ENCODE measurements at places on chromosomes 1 and 21.
A peak's percentile ranks its signal among the peaks of the same experiment; 100 is the strongest.

DNA sequence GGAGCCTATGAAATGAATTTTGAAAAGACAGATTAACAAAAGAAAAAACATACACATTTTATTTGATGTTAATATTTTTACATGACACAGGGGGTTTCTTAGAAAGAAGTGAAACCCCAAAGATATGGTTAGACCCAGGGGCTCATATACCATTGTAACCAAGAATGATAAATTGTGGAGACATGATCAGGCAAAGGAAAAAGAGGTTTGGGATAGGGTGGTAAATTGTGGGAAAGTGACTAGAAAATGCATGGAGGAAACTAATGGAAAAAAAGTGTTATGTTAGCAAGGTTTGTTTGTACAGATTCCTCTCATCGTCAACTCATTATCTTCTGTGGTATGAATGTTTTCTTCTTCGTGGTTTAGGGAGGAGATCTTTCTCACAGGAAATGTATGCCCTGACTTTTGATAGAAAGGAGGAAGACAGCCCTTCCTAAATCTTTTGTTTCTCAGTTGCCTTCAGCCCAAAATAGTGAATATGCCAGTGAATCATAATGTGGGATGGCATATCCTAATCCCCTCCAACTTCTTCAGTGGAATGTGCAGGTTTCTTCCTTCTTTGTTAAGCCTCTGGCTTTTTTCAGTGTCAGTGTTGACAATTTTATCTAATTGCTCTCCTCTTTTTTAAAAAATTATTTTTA is 140.4 kb upstream of the UBE2U start:
- DNase-seq = no peak

- no peak for DNase-seq
These were observed 8.3 kb downstream of the NFYC start for GRCh38 chr1:40699787-40700186.

GRCh38 chr1:77739235-77739634 is 20.4 kb downstream of the USP33 start:
- no peak for DNase-seq

GRCh38 chr1:174157157-174157806 is 2.0 kb upstream of the RABGAP1L start:
- no peak for DNase-seq

GRCh38 chr1:206089341-206089740 is 27.8 kb downstream of the AVPR1B start:
- DNase-seq = no peak

GRCh38 chr1:115624859-115625258 is 16.9 kb upstream of the VANGL1 start:
- DNase-seq = no peak

GRCh38 chr1:10553118-10553517 is 78.4 kb downstream of the PEX14 start:
- no peak for DNase-seq

- DNase-seq = no peak
These were observed 19.1 kb downstream of the CD84 start for GRCh38 chr1:160560045-160560705.

GRCh38 chr21:34899760-34900159 is 149.3 kb downstream of the RUNX1 start:
- DNase-seq = no peak

DNA sequence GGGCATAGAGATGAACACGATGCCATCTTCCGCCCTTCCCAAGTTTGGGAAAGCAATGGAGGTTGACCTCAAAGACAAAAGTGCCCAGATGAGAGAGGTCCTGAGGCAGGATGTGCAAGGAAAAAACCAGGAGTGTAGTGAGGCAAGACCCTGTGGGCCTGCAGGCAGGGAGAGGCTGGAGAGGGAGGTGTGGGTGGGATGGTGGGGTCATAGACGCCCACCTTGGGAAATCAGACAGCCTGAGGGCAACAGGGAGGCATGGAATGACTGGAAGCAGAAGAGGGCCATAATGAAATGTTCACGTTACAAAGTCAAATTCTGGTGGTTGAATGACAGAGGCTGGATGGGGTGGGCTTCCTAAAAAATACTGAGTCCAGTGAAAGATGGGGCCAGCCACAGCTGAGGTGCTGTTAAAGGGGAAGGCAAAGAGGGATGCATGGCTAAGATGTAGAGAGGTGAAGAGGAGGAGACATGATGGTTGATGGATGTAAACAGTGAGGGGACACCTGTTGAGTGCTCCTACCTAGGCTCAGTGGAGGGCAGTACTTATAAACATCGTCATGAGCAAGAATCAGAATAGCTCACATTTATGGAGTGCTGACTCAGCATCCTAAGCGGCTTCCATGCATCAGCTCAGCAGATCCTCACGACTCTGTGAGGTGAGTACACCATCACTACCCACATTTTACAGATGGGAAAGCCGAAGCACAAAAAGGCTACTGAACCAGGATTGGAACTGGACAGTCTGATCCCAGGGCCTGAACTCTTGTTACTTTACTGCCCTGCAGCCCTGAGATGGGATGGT is 42.0 kb downstream of the GRIK3 start:
- no peak for DNase-seq

- DNase-seq = no peak
These were observed 63.2 kb upstream of the TMEM51 start for GRCh38 chr1:15090373-15090772.

- DNase-seq = no peak
These were observed 1.2 kb downstream of the KCTD3 start for GRCh38 chr1:215568299-215568692.

- DNase-seq = no peak
These were observed 200.3 kb downstream of the DSCAM start for GRCh38 chr21:40646651-40647050.

DNA sequence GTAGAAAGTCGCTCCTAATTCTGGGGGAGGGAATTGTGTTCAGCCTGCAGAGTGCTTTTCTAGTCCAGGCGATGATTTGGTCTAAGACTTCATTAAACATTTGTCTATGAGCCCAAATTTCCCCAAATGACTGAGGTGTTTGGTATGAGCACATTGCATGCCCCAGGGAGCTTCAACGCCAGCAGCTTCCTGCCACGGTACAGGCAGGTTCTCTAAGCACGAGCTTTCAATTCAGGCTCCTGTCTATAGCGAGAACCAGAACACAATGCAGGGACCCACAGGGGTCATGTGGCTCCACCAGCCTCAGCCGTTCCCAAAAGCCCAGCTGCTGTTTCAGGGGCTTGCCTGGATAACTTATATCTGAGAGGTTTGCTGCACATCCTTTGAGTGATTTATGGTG is 34.1 kb upstream of the H6PD start:
- no peak for DNase-seq

DNA sequence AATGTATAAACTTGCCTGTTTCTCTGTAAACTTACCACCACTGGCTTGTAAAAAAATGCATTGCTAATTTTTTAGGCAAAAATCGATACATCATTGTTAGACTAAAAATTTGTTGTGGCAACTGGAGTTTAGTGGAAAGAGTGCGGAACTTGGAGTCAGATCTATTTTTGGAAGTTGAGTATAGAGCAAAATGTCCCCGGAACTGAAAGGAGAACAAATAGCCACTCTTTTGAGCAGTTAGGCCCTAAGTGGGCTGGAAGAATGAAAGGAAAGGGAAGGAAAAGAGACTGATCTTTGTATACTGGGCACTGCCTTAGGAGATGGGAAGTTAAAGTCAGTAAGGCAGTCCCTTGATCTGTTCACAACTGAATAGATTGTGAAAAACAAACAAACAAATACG is 30.2 kb downstream of the OPTC start:
- no peak for DNase-seq

DNA sequence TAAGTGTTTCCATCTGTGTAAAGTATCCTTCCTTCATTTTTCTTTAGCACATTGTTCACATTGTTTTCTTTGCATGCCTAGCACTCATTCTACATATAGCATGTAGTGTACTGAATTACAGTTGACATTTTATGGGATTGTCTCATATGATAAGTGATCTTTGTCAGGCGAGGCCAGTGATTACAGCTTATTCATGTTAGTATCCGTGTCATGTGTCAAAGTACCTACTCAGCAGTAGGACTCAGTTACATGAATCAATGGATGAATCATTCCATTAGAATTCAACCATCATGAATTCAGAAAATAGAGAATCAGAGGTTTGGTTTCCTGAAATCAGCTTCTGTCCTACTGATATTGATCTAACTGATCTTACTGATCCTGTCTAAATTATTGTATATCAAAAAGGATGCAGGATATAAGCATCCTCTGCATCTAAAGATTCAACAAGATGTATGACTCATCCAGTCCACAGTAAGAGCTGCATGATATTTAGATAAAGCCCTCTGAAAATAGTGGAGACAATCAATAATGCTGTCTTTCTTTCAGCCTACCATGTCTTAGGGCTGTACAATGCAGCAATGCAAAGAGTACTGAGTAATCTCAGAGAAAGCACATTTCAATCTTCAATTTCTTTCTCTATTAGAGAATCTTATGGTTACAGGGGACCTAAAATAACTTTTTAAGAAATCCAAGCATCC is 20.7 kb upstream of the HRNR start:
- no peak for DNase-seq

- no peak for DNase-seq
These were observed 49.4 kb downstream of the C1orf198 start for GRCh38 chr1:230818901-230819300.

- no peak for DNase-seq
These were observed 74.3 kb upstream of the EDN2 start for GRCh38 chr1:41558761-41559171.

DNA sequence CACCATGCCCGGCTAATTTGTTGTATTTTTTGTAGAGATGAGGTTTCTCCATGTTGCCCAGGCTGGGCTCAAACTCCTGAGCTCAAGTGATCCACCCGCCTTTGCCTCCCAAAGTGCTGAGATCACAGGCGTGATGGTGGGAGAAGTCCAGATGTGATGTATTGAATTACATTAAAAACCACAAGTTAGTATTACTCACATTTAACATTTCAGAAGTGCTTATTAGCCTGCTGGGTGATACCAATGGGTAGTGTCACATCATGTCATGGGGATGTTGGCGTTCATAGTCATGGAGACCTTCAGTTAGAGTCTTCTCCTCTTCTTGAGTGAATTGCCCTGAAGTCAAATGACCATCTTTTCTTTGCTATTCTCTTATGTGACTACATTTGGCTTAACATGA is 63.6 kb upstream of the VAMP3 start:
- DNase-seq = no peak

DNA sequence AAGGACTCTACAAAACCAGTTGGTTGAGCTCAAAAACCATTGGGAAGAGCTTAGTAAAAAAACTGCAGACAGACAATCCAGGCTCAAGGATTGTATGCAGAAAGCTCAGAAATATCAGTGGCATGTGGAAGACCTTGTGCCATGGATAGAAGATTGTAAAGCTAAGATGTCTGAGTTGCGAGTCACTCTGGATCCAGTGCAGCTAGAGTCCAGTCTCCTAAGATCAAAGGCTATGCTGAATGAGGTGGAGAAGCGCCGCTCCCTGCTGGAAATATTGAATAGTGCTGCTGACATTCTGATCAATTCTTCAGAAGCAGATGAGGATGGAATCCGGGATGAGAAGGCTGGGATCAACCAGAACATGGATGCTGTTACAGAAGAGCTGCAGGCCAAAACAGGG is 104.0 kb upstream of the BMP8A start:
- no peak for DNase-seq

DNA sequence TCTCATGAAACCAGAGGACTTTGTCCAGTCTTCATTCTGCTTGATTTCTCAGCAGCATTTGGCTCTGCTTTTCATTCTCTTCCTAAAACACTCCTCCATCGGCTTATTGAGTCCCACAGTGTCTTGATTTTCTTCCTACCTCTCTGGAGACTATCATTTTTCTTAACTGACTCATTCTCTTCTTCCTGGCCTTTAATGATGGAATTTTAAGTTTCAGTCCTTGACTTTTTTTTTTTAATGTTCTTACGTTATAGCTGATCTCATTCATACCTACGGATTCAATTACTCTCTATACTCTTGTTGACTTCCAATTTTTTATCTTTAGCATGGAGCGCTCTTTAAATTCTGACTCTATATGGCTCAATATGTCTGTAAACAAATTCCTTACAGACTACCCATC is 111.1 kb downstream of the NEK7 start:
- no peak for DNase-seq

DNA sequence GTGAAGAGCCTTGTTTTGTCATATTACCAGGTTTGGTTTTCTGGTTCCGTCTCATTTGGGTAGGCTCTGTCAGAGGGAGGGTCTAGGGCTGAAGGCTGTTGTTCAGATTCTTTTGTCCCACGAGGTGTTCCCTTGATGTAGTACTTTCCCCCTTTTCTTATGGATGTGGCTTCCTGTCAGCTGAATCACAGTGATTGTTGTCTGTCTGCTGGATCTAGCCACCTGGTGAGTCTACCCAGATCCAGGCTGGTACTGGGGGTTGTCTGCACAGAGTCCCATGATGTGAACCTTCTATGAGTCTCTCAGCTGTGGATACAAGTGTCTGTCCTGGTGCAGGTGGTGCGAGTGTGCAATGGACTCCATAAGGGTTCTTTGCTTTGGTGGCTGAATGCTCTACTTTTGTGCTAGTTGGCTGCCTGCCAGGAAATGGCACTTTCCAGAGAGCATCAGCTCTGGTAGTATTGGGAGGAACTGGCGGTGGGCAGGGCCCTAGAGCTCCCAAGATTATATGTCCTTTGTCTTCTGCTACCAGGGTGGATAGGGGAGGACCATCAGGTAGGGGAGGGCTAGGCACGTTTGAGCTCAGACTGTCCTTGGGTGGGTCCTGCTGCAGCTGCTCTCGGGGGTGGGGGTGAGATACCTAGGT is 246.0 kb downstream of the RYR2 start:
- DNase-seq = no peak

DNA sequence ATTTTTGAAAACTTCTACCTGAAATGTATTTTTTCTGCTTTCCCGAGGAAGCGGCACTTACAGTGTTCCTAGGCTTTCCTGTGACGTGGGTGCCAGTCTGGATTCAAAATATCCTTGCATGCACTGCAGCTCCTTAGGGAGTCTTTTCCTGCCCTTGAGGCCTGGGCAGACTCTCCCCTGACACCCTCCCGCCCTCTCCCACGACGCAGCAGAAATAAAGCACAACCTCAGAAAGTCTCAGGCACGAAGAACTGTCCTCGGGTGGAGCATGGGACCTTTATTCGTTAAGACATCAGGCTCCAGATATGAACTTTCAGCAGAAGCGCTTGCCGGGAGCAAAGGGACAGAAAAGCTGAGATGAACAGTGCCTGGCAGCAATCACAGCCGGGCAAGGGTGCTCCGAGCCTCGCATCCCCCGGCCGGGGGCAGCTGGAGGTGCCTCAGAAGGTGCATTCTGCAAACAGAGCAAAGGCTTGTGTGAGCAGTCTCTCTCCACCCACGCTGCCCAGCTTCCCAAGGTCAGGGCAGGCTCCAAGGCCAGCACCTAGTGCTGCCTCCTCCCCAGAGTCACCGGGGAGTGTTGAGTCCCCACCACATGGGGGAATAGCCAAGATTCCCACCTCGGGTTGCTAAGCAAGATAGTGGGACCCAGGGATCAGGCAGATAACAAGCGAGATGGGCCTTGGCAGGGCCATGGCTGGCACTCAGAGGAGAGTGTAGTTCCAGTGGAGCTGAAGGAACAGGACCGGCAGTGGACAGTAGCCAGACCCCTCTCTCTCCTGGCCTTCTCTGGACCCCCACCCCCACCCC is 3.2 kb downstream of the TFF3 start:
- DNase-seq = no peak

- no peak for DNase-seq
These were observed 23.3 kb downstream of the THRAP3 start for GRCh38 chr1:36247538-36247937.

- DNase-seq = no peak
These were observed 45.7 kb upstream of the HOOK1 start for GRCh38 chr1:59768792-59769735.

- peak; percentile 76 for DNase-seq
These were observed at the start of gene GSTM2 for GRCh38 chr1:109667452-109668122. Gene GSTM2 (plus strand): TSS chr1:109668057. CDS start chr1:109668116, 59 bp downstream.

Measured in activated CD4-positive, alpha-beta T cell treated with anti-CD3 and anti-CD28 coated beads for 24 hours (primary cell).